T-helper 22 cell (primary cell): ENCODE measurements at places on chromosomes 5 and 9.

DNA sequence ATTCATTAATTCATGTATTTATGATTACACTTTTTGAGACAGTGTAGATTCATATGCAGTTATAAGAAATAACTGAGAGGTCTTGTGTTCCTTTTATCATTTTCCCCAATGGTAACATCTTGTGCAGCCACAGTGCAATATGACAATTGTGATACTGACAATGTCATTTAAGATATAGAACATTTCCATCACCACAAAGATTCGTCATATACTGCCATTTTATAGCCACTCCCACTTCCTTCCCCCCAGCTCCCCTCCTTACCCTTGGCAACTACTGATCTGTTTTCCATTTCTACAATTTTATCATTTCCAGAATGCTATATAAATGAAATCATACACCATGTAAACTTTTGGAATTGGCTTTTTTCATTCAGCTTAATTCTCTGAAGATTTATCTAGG lies 53.8 kb downstream of the NR2F1 start:
- DNase-seq, result no peak

DNA sequence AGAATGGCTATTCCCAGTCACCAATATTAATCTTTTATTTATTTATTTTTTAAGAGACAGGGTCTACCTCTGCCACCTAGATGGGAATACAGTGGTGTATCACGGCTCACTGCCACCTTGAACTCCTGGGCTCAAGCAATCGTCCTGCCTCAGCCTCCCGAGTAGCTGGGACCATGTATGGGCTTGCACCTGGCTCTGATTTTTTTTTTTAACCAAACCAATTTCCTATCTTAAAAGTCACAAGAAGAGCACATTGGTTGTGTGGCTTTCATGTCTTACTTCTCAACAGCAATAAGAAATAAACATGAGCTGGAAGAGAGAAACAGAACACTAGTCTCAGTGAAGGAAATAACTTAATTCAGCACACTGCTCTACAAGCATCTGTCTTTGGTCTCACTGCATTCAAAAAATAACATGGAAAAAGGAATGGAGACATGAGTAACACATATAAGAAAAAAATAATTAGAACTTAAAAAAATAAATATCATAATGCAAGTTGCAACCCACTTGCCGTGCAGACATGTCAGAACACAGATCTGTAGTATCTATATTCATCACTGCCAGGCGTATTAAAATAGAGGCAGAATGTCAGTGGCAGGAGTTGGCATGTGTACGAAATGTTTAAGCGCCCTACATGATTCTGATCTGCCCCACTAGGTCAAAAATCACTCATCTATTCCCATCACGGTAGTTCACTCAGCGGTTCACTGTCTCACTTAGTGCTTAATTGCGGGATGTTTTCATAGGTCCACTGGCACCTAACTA lies 66.4 kb downstream of the EFNA5 start:
- no peak for DNase-seq

DNA sequence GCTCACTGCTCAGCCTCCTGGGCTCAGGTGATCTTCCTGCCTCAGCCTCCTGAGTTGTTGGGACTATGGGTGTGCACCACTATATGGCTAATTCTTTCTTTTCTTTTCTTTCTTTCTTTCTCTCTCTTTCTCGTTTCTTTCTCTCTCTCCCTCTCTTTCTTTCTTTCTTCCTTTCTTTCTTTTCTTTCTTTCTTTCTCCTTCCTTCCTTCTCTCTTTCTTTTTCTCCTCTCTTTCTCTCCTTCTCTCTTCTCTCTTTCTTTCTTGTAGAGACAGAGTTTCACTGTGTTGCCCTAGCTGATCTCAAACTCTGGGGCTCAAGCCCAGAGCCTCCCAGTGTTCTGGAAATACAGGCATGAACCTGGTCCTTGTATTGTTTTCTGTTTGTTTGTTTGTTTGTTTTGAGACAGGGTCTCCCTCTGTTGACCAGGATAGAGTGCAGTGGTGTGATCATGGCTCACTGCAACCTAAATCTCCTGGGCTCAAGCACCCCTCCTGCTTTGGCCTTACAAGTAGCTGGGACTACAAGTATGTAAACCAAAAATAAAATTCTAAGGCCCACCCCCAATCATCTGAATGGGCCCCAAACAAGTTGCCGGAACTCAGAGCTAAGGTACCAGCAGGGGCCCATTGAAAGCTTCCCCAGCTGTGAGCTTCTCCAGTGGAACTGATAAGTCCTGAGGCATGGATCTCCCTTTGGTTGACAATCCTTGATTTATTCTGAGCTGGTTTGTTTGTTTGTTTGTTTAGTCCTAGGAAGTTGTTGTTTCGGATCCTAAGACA lies 11.9 kb upstream of the BTF3 start:
- DNase-seq, result no peak

- no peak for DNase-seq
Measured at GRCh38 chr5:38467353-38468040, 88.9 kb downstream of the LIFR start.

DNA sequence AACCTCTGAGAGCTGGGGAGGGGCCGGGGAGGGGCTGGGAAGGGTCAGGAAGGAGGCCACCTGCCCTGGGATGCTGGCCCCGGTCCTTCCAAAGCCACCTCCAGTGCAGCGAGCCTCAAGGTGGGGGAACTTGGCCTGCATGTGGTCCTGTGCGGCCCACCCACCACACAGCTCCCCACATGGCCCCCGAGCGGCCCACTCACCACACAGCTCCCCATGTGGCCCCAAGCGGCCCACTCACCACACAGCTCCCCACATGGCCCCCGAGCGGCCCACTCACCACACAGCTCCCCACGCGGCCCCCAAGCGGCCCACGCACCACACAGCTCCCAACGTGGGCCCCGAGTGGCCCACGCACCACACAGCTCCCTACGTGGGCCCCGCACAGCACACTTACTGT lies 2.0 kb upstream of the LCN10 start:
- no peak for DNase-seq

DNA sequence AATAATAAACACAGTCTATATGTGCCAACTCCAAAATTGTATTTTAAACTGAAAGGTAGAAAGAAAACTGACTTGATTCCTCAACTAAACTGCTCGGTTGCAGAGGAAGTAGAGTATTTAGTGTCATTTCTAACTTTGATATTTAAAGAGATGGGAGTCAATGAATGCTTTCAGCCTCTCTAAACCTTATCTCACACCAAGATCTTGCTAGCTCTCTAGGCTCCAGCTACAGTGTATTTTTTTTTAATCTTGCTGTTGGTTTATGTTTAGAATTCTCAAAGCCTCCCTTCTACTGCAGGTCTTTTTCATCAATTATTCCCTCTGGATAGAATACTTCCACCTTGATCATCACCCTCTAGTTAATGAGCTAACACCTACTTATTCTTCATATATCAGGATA lies 419.4 kb upstream of the ZNF462 start:
- no peak for DNase-seq
